Motor neuron (in vitro differentiated cells): ENCODE measurements at places on chromosomes 13 and 19. TPM values are rescaled to one million over a fixed set of nuclear protein-coding genes. Genes with fewer than 3 reads are reported as not detected.

PSG3 gene
- total RNA-seq: 0.53 and 0.71 TPM in 2 replicates

B3GNT8 gene
- 1.4 and 2.2 TPM in 2 replicates for total RNA-seq

ZNF528 gene
- total RNA-seq: 19.0 and 19.4 TPM in 2 replicates

MAMSTR gene
- 1.9 and 2.0 TPM in 2 replicates for total RNA-seq

PDCD2L gene
- 20.7 and 27.6 TPM in 2 replicates for total RNA-seq

GALP gene
- not detected in 2 replicates for total RNA-seq

DLL3 gene
- 8.6 and 13.7 TPM in 2 replicates for total RNA-seq

APOE gene
- 4.7 and 4.9 TPM in 2 replicates for total RNA-seq

HIF3A gene
- 1.3 and 2.2 TPM in 2 replicates for total RNA-seq

IGFL3 gene
- not detected in 2 replicates for total RNA-seq

PNMA8B gene
- total RNA-seq: 3.4 and 3.6 TPM in 2 replicates

PEAK3 gene
- total RNA-seq: 0.15 and 0.16 TPM in 2 replicates

DIAPH3 gene
- total RNA-seq: 11.2 TPM in 2 replicates

MICOS13 gene
- 56.7 and 62.7 TPM in 2 replicates for total RNA-seq

BLVRB gene
- total RNA-seq: 63.6 and 72.1 TPM in 2 replicates

PRRG2 gene
- total RNA-seq: 0.51 and 0.59 TPM in 2 replicates

ONECUT3 gene
- 0.85 and 0.87 TPM in 2 replicates for total RNA-seq

KLK2 gene
- 0.97 and 1.7 TPM in 2 replicates for total RNA-seq

INSL3 gene
- 0.44 TPM in 1 of 2 replicates, not detected in the other for total RNA-seq

C2CD4C gene
- 5.4 and 5.7 TPM in 2 replicates for total RNA-seq

CYP4F2 gene
- total RNA-seq: 2.6 TPM in 1 of 2 replicates, not detected in the other

ZFP28 gene
- 5.1 and 6.7 TPM in 2 replicates for total RNA-seq

KLK3 gene
- not detected in 2 replicates for total RNA-seq

GPR183 gene
- 1.2 TPM in 2 replicates for total RNA-seq

TGFBR3L gene
- 0.30 and 0.57 TPM in 2 replicates for total RNA-seq

APOC1 gene
- total RNA-seq: 3.8 and 5.1 TPM in 2 replicates

CEACAM3 gene
- total RNA-seq: 0.25 and 0.46 TPM in 2 replicates

HPN gene
- 0.27 and 0.56 TPM in 2 replicates for total RNA-seq

LRRC25 gene
- 0.49 and 1.1 TPM in 2 replicates for total RNA-seq

RFPL4AL1 gene
- 0.66 TPM in 1 of 2 replicates, not detected in the other for total RNA-seq

NCAN gene
- 17.7 and 17.8 TPM in 2 replicates for total RNA-seq

SPRY2 gene
- 30.2 and 37.2 TPM in 2 replicates for total RNA-seq

SLITRK1 gene
- total RNA-seq: 3.3 and 6.4 TPM in 2 replicates

ZNF221 gene
- total RNA-seq: 9.5 and 11.4 TPM in 2 replicates

RFPL4A gene
- not detected in 2 replicates for total RNA-seq

RPS16 gene
- 2,727 and 3,131 TPM in 2 replicates for total RNA-seq

CPAMD8 gene
- 3.6 and 4.2 TPM in 2 replicates for total RNA-seq

ZSCAN4 gene
- total RNA-seq: 0.14 TPM in 1 of 2 replicates, not detected in the other
